ENCODE measurements at places on chromosomes 7 and 10.

GRCh38 chr7:150780292-150780691 lies 19.9 kb downstream of the TMEM176B start:
- no peak for DNase-seq

DNA sequence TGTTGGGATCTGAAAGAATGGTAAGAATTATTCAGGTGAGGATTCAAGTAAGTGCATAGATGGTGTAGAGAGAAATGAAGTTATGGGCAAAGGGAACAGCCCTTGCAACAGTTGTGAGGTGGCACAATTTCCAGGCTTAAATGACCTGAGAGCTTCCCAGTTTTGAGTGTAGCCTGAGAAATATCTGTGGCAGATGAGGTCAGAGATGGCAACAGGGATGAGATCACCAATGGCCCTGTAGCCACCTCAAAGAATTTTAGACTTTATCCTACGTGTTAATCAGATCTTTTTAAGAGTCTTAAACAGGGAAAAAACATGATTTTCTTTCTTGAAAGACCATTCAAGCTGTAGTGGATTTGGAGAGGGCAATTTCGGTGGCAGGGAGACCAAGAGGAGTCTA lies 1.9 kb upstream of the NRF1 start:
- DNase-seq, result no peak

GRCh38 chr7:12475362-12476063 lies 71.8 kb upstream of the VWDE start:
- DNase-seq, result no peak

DNA sequence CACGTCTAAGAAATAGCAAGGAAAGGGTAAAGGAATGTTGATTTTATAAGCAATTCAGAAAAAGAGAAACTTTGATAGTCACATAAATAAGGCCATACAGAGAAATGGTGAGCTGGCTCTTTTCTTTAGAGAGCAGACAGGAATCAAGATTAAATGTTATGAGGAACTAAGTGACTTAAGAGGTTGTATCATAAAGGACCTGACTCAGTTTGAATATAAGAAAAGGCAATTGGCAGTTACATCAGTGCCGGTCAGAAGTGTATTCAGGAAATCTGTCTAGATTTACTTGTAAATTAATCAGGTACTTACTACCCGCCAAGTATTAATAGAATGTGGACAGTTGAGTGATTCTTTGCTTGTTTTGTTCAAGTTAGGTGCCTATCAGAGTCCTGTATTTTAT lies 2.1 kb downstream of the MRPL32 start:
- no peak for DNase-seq

DNA sequence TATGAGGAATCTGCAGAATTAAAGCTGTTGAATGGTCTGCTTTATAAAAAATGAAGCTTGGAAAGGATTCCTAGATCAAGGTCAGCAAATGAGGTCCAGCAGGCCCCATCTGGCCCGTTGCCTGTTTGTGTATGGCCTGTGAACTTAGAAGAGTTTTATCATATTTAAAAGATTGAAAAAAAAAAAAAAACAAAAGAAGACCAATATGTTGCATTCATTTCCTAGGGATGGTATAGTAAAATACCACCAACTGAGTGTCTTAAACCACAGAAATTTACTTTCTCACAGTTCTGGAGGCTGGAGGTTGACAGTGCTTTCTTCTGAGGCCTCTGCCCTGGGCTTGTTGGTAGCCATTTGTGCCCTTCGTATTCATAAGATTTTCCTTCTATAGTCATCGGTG lies 109.2 kb downstream of the PPP1R3A start:
- DNase-seq, result no peak

DNA sequence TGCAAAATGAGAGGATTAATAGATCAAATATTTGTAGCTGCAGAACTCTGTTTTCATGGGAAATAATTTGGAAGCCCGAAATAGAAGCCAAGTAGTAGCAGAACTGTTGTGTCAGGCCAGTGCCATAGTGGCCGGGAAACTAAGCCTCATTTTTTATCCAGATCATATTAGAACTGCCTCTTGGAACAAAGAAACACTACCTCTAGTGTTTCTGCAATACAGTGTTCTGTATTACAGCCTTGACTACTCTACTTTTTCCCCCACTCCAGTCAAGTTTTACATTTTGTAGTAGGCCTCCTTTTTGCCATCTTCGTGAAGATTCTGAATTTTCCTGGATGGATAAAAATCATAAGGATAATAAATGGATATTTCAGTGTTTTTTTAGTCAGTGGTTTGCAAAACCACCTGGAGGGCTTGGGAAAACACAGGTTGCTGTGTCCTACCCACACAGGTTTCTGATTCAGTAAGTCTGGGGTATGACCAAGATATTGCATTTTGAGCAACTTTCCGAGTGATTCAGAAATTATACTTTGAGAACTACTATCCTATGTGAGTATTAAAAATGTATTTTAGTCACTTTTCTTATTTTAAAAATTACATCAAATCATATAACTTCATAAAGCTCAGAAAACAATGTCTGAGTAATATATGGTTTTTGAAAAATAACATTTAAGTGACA lies 326.2 kb upstream of the KAT6B start:
- DNase-seq, result no peak

GRCh38 chr10:121800146-121800545 lies 127.7 kb downstream of the ATE1 start:
- DNase-seq, result no peak

GRCh38 chr10:44335330-44336021 lies 49.4 kb downstream of the CXCL12 start:
- DNase-seq, result no peak

DNA sequence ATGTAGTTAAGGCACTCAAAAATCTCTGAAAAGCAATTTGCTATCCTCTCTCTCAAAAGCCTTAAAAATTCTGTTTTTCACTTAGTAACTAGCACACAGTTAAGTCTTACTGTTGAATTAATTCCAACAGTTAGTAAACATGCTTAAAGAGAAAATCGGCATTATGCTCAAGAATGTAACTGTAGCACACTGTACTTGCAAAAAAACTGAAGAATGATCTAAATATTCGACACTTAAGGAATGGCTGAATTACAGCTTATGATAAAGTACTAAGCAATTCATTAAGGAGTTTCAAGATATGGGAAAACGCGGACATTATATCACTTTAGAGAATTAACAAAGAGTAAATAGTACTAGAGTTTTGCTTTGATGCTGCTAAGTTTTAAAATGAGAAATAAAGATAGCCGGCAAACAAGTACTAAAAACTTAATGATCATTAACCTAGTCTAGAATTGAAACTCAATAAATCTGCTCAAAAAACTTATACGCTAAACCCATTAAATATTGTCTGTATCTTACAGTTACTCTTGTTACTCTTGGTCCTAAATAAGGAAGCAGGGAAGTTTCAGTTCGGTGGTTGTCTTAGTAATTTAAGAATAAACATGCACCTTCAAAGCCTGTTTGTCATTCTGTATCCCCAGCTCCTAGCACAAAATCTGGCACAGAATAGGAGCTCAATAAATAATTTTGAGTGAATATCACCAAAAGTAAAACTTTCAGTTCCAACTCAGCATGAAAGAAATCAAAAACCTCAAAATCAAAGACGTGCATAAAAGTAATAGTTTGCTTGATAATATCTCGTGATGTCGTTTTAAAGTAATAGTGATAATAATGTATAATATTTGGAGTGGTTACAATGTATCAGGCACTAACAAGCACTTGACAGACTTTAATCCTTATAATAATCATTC lies 1.2 kb downstream of the TRDMT1 start:
- DNase-seq, result no peak

- DNase-seq, result no peak
These were observed 18.7 kb downstream of the SLC35G1 start for GRCh38 chr10:93912444-93912843.

DNA sequence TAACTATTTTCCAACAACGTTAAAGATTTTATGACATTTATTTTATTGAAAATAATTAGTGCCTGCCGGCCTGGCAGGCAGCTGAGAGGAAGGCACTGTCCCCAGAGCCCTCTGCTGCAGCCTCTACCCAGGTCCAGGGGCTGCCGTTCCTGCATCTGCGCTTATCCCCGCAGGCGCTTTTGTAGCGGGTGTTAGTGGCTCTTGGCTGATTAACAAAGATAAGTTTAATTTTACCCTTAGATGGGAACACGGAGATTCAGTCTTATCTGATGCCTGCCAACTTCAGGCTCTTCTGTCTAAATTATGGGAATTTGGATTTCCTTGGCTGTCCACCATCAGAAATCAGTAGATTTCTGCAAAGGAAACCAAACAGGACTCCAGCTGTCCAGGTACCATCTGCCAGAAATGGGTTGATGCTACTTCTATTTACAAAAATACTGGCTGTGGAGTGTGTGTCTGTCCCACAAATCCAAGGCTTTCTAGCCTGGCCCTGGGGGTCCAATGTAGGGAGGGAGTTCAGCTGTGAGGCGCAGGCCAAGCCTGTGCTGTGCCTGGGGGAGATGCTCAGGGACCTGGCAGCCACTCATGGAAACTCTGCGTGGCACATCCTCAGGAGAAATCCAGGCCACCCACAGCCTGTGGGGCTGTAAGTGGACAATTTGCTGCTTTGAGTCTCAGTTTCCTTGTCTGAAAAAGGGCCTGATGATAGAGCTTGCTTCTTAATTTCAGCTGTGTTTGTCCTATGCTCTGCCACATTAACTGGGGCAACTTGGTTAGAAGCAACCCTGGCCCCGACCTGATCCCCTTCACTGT lies 62.0 kb upstream of the IGFBP3 start:
- DNase-seq, result no peak

GRCh38 chr7:6193709-6194108 lies 78.7 kb downstream of the CYTH3 start:
- no peak for DNase-seq

- DNase-seq, result no peak
These were observed 743.8 kb downstream of the MAGI2 start for GRCh38 chr7:78709658-78710057.

- DNase-seq, result no peak
These were observed 142.2 kb downstream of the EMX2 start for GRCh38 chr10:117684672-117685211.

DNA sequence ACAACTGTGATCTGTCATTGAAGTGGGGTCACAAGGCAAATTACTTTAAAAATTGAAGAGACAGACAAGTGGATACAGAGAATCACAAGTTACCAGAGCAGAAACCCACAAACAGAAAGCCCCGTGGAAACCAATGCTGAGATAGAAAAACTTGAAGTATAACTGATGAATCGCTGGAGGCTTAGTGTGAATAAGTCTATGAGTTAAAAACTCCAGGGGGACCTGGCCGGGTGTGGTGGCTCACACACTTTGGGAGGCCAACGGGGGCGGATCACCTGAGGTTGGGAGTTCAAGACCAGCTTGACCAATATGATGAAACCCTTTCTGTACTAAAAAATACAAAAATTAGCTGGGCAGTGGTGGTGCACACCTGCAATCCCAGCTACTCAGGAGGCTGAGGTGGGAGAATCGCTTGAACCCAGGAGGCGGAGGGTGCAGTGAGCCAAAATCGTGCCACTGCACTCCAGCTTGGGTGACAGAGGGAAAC lies 69.7 kb upstream of the ZNRF2 start:
- DNase-seq, result no peak

DNA sequence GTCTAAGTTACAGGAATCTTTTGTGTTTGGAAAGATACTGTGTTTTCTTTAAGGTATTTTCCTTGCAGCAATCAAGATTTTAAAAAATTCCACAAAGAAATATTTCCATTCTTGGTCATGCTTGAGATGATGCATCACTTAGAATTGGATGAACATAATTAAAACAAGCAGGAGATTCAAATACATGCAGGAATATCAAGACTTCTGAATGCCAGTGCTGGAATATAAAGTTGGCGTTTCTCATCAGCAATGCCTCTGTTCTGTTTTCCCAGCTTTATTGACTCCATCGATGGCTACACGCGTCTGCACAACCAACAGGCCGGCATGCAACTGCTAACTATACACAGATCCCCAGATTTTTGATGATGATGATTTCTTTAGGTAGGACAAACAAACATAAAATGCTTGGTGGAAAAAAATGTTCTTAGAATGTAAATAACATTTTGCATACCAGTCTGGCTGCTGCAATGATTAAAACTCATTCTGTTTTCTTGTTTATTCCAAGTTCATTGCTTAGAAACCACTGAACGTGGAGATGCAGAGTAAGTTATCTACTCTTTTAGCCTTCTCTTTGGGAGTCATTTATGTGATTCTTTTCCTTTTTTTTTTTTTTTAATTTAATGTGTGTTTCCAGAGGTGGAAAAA lies 91.3 kb upstream of the FAM171A1 start:
- no peak for DNase-seq

DNA sequence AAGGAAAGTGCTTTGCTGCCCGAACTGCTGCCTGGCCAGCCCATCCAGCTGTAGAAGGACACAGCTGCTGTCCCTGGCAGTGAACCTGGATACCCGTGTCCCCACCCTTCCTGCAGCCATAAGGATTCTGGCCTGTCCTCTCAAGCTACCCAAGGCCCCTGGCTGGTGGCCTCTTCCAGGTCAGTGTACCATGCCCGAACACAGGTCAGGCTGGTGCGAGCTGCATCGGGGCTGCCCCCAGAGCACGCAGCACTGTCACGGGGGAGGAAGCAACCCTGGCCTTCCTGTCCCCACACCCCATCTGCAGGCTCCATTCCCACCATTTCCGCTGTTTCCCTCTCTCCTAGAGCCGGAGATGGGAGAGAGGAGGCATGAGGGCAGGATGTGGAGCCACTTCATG lies 30.5 kb upstream of the PWWP2B start:
- no peak for DNase-seq

DNA sequence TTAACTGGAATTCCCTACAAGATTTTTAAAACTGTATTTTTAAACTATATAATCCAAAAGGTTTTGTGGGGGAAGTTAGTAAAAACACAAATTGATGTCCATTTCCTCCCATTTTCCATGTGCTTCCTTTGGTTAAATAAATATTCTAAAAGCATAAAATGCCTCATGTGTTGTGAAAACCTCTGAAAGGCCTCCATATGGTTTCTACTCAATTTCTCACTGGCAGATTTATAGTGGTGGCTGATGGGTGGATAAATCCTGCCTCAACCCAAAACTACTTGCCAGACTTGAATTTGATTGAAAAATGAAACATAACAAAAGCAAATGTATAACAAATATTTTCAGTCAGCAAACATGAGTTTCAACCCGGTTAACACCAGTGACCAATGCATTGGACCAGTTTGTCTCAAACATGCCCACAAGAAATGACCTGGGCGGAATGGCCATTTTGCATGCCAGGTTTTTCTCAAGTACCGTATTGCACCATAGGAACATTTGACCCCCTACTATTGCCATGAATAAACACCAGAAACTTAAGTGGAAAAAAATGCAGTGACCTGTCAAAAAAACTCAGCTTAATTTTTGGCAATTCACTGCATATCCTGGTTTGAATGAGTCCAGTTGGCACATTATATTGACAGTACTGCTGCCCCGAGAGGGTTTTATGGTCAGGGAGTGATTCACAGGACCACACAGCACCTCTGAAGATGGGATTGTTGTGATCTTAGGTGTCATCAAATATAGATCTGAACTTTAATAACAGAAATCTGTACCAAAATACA lies 454.6 kb upstream of the ANKRD30A start:
- no peak for DNase-seq
